ENCODE measurements at places on chromosomes 2 and 18.

DNA sequence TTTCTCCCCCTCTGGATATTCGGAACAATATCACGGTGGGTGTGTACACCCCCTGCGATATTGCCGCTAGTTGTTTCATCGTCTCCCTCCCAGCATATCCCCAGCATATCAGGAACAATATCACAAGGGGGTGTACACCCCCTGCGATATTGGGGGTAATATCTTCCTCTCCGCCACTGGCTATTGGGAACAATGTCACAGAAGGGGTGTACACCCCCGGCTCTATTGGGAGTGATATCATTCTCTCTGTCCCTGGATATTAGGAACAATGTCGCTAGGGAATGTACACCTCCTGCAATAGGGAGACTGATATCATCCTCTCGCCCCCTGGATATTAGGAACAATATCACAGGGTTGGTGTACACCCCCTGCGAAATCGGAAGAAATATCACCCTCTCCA lies 1932.0 kb downstream of the SUCLG1 start:
- DNase-seq = no peak

GRCh38 chr2:182962641-182963040 lies 75.6 kb downstream of the NCKAP1 start:
- DNase-seq = no peak

DNA sequence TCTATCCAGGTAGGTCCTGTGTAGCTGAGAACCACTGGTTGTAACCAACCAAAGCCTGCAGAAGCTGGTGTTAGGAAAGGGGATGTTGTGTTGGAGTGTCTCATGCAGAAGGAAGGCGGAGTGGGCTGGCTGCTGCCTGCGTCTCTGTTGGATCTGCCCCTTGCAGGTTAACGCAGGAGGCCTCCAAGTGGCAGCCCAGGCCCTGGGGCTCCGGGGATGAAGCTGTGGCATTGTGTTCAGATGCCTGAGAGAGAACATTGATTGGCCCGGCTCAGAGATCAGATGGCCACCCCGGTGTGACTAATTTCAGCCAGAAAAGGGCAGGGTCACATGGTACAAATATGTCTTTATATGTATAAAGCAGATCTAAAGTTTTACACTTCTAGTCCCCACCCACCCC lies 216.0 kb downstream of the GLI2 start:
- DNase-seq = no peak

GRCh38 chr2:25232248-25232825 lies 64.0 kb upstream of the POMC start:
- no peak for DNase-seq

GRCh38 chr2:156647377-156648010 lies 211.3 kb downstream of the GPD2 start:
- no peak for DNase-seq

DNA sequence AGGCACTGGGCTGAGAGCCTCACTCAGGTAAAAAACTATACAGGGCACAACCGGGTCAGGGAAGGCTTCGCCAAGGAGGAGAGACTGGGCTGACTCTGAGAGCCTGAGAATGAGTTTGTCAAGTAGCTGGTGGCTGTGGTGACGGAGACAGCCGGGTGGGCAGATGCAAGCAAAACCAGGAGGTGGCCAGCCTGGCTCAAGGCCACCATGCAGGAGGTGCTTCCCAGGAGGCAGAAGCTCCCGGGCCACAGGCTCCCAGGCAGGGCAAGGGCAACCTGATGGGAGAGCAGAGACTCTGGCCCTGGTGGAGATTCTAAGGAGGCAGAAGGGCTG lies 2.9 kb upstream of the INHBB start:
- DNase-seq = no peak

- DNase-seq = no peak
Observed at GRCh38 chr2:136000502-136000901, 15.1 kb upstream of the DARS1 start.

DNA sequence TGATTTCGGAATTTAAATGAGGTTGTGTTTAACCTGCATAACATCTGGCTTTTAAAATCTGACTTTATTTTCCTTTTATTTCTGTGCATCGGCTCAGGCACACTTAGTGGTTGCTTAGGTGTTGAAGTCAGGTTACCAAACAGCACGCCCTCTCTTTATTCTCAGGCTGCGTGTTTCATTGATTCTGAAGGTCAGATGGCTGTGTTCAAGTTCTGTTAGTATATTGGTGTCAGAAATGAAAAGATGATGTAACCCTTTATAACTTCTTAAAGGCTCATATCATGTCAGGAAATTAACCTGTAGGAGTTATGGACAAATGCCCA lies 246.5 kb downstream of the LDLRAD4 start:
- no peak for DNase-seq

DNA sequence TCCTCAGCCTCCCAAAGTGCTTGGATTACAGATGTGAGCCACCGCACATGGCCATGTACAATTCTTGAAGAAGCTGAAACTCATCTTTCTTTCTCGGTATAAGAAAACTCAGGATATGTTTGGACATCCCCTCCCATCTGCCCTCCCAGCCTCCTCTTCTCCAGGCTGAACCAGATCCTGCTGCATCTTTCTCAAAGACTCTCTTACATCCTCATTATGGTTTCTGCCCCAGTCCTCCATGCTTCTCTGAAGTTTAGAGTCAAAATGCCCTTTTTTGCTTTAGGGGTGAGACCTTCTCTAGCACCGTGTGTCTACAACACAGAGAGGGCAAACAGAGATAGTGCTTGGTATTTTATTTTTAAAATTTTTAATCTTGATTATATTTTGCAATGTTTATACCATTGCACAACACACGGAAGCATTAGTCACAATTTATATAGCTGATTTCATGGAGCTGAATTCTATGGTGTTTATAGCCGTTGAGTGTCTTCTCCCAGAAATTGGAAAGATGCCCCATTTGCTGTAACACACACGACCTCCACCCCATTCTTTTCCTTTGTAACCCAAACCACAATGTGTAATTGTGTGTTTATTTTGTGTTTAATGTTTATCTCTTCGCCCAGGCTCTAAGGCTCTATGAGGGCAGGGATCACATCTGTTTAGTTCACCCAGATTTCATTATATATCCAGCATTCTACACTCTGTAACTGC lies 206.0 kb upstream of the TNP1 start:
- DNase-seq = no peak

DNA sequence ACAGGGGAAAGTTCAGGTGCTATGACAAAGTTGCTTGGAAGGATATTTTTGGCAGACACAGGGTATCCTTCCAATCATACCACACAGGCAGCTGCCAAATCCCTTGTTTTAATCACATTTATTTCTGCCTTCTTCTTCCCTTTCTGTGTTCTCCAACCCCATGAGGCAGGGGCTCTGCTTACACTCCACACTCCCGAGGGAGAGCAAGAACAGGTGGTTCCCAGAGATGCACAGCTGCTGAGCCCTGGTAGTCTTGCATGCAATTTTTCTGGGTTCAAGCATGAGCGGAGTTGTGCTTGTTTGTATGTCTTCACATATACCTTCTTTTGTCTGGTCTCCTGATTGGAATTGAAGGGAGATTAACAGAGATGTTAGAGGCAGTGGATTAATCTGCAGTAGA lies 251.7 kb upstream of the ST6GAL2 start:
- no peak for DNase-seq
